Activated T-helper 2 cell treated with anti-CD3 and anti-CD28 coated beads, Interferon-gamma antibody, Interleukin-2, Interleukin-4, amounts not matched to agents 10 μg/mL and 5 μg/mL and 100 μg/mL, durations not matched to agents 14 hours and 24 hours and 36 hours (primary cell): ENCODE measurements at places on chromosomes 4 and X. TPM values are rescaled to one million over a fixed set of nuclear protein-coding genes. Genes with fewer than 3 reads are reported as not detected.

DNA sequence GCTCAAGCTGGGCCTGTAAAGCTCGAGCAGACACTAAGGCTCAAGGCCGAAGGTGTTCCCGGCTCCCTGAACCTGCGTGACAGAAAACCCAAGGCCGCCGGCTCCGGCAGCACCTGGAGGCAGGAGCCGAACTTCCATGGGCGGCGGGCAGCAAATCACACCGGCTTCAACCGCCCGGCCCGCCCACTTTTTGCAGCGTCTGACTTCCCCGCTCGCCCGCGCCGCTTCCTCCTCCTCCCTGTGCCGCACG is 940 bp upstream of the NSD2 start:
- peak; percentile 87 for DNase-seq

DNA sequence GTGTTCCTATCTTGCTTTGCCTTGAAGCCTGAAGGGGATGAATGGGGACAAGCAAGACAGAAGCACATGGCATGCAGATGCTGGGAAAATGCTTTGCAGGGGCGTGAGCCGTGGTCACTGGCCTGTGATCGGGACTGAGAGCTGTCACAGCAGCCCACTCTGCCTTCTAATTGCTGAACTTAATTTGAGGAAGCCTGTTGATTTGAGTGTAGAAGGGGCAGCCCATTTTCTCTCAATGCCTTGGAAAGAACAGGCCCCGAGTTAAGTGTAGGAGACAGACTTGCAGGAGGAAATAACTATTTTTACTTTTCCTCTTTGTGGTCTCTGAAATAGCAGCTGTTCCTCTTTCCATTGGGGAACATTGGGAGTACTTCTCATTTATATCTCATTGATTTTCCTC is 26.1 kb upstream of the TBC1D1 start:
- DNase-seq: no peak

F11 gene
- total RNA-seq: not detected in 2 replicates

STS gene
- total RNA-seq: 0.90 and 1.0 TPM in 2 replicates

DNA sequence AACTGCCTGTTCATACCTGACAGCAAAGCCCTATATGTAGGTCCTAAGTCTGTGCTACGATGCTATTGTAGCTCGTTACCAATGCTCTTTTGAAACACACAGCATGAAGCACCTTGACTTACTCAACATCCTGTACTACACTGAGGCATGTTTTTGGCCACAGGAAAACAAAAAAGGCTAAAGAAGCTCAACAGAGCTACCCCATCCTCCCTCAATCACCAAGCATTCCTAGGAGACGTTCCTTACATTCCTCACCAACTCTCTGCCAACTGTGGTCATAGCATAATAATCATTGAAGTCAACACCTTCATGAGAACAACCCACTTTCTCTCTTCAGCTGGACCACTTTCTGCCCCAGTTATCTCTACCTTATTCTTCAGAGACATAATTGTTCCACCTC is 73.7 kb upstream of the SLC25A43 start:
- DNase-seq: no peak

DNA sequence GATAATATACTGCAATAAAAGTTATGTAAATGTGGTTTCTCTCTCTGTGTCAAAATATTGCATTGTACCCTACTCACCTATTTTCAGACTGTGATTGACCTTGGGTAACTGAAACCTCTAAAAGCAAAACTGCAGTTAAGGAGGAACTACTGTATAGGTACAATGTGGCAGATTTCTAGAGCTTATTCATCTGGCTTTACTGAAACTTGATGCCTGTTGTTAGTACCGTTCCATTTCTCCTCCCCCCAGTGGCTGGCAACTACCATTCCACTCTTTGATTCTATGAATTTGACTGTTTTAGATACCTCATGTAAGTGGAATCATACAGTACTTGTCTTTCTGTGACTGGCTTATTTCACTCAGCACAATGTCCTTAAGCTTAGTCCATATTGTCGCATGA is 61.9 kb downstream of the HOPX start:
- no peak for DNase-seq

UGT2A3 gene
- total RNA-seq: not detected in 2 replicates

- DNase-seq: no peak
Observed at GRCh38 chrX:53639257-53639656, 47.3 kb downstream of the HUWE1 start.

DNA sequence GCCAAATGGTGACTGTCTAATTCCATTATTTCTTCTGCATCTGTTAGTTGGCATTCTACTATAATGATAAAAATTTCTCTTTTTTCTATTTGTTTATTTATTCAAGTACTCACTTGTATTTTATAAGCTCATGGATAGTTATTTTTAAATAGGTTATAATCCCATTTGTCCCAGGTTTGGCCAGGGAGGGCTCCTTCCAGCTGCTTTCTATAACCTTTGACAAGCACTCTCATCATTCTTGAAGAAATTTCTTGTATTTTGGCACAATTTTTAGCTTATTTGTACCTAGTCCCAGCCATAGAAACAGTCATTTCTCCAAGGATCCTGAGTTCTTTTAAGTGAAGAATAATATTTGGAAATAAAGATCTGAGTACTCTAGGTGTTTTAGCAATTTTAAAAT is 1038.6 kb upstream of the AGA start:
- DNase-seq: no peak

IL15 gene
- total RNA-seq: 0.16 and 0.59 TPM in 2 replicates

DNA sequence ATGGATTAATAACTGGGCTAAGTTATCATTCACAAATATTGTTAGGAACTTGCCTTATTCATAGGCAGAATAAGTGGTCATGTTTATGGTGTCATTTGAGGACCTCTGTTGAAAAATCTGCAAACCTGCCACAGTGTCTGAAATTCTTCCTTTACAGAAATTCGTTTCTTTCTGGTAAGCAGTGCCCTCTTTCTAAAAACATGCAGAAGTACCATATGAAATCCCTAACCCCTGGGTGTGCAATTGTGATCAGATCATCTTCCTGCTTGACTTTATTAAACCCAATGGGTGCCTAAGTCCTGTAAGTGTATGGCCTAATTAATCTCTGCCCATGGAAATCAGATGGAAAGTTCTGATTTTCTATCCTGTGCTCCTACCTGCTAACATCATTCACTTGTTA is 4.4 kb upstream of the HTATSF1 start:
- no peak for DNase-seq

- no peak for DNase-seq
Observed at GRCh38 chr4:184805462-184806228, 20.1 kb downstream of the ACSL1 start.

- DNase-seq: no peak
Observed at GRCh38 chr4:66186095-66186494, 515.8 kb upstream of the EPHA5 start.

DNA sequence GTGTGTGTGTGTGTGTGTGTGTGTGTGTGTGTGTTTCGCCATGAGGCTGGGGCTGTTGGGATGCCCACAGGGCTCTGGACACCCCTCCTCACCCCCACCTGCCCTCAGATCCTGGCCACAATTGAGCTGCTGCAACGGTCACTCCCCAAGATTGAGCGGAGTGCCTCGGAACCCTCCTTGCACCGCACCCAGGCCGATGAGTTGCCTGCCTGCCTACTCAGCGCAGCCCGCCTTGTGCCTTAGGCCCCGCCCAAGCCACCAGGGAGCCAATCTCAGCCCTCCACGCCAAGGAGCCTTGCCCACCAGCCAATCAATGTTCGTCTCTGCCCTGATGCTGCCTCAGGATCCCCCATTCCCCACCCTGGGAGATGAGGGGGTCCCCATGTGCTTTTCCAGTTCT is 10.2 kb downstream of the ARAF start:
- DNase-seq: no peak

GRCh38 chr4:108953941-108954340 is 191.1 kb upstream of the ETNPPL start:
- no peak for DNase-seq

- DNase-seq: no peak
Observed at GRCh38 chr4:102322736-102323135, 22.5 kb downstream of the SLC39A8 start.

NUDT10 gene
- total RNA-seq: 0.64 and 0.75 TPM in 2 replicates

RBMXL3 gene
- not detected in 2 replicates for total RNA-seq

DNA sequence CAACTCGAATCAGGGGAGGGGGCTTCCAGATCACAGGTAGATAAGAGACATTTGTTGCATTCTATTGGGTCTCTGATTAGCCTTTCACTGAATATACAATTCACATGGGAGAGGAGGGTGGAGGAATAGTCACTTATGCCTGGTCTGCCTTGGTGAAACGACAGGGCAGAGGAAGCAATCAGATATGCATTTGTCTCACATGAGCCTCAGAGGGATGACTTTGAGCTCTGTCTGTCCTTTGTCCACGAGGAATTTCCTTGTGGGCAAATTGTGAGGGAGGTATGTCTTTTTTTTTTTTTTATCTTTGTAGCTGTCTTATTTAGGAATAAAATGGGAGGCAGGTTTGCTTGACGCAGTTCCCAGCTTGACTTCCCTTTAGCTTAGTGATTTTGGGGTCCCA is 28.5 kb upstream of the TMSB4X start:
- no peak for DNase-seq

RNF128 gene
- total RNA-seq: not detected in 2 replicates

SLC2A9 gene
- 1.3 and 2.4 TPM in 2 replicates for total RNA-seq

DNA sequence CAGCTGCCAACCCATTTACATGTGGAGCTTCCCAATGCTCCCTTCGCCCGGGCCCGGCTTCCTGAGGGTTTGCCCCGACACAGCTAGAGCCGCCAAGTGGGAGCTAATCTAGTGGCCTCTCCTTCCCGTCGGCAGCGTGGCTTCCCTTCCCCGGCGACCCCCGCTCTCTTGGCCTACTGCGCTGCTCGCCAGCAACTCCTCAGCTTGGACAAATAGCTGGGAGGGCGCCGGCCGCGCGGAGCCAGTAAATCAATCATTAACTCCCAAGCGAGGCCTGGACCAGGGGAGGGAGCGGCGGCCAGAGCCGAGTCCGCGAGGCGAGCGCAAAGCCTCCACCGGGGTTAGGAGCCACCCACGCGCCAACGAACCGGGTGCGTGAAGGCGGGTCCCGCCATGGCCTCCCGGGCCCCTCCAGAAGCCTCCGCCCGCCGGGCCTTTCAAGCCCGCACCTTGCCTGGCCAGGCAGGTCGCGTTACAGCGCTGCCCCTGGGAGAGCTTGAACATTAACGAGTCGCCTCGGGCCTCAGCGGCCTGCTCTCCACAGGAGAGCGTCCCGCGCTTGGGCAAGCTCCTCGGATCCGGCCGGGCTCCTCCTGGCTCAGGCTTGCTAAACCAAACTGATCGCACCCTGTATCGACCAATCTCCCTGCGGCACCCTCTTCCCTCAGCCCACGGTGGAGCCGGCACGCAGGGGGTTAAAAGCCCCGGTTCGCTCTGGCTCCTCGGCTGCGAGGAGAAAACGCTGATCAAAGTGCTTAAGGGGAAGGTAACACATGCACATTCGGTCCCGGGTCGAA is 10.6 kb upstream of the BCOR start:
- DNase-seq: no peak

FGFR3 gene
- 0.67 and 0.80 TPM in 2 replicates for total RNA-seq

DNA sequence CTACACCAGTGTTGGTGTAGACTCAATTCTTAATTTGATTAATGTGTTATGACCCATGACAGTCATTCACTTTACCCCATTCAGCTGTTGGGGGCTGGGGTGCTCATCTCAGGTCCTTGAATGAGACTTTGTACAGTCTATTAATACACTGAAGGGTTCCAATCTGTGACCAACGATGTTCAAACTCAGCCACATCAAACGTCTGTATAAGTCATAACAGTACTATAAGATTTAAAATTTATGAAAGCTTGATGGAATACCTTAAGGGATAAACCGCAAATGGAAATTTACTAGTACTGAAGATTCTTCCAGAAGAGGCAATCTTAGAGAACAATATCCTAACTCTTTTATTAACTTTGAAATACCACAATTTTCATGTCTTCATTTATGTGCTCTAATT is 33.7 kb downstream of the REST start:
- DNase-seq: no peak

DNA sequence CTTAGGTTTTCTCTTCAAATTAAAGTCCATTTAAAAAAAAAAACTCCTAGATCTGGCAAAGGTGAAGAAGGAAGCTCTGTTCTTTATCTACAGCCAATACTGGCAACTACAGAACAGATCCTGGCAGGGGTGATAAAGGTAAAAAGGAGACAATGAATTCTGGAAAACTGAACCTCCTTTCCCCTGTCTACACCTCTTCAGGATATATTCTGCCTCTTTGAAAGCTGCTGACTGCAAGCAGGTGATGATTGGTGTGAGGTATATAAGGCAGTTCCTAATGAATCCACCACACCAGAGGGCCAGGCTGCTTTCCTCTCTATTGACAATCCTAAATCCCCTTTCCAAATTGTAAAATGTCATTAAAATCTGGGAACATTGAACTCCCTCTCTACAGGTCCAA is 370.1 kb downstream of the PPP3CA start:
- DNase-seq: no peak

DCAF8L2 gene
- not detected in 2 replicates for total RNA-seq

DNA sequence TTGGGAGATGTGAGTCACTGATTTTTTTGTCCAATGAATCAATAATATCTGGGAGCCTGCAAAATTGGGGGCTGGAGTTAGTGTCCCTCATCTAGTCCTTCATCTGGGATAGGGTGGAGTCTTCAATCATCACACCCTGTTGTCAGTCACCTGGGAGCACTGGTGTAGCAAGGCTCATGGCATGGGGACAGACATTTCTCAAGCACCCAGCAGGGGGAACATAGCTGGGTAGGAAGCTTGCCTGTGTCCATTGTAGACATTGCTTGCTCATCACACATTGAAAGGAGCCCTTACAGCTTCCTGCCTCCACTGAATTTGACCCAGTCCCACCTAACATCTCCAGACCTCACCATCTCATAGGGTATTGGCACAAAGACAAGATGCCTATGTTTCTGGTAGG is 61.2 kb downstream of the SEL1L3 start:
- no peak for DNase-seq

- no peak for DNase-seq
Observed at GRCh38 chrX:87664381-87664780, 146.8 kb downstream of the KLHL4 start.

- no peak for DNase-seq
Observed at GRCh38 chr4:83196921-83197320, 82.4 kb upstream of the PLAC8 start.

DNA sequence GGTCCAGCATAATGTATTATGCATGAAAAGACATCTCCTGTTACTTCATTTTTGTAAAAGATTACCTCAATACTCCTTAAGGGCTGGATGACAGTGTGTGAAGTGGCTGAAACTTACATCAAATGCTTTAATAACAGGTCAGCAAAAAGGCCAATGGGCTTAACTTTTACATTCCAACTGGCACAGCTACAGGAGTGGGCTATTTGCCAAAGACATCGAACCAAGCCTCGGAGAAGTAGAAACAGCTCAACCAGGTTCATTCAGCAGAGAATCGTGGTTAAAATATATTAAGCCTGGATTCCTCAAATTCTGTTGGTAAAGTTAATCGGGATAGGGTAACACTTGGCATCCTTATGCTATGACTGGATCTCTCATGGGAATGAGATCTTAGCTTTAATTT is 639.7 kb downstream of the TRIML1 start:
- no peak for DNase-seq

GYPE gene
- total RNA-seq: 0.21 and 0.25 TPM in 2 replicates

DNA sequence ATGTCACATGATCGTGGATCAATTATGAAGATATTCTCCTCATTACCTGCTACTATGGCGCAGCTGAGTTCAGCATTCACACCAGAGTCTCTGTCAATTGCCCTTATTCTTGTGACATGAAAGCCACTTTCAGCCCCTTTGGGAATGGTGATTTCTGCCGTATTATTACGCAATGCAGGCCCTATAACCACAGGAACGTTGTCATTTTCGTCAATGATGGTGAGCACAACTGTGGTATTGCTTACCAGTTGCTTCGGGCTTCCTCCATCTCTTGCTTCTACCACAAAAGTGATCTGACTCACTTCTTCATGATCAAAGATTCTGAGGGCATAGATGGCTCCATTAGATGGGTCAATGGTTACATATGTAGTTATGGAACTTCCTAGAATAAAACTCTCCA is 2.1 kb downstream of the PCDH18 start:
- no peak for DNase-seq

GRCh38 chr4:88230461-88230891 is 53.9 kb downstream of the PPM1K start:
- DNase-seq: no peak
